Kidney capillary endothelial cell (primary cell): ENCODE measurements at places on chromosomes 5 and 9.

- DNase-seq, result no peak
Measured at GRCh38 chr9:70061776-70062175, 18.1 kb downstream of the MAMDC2 start.

DNA sequence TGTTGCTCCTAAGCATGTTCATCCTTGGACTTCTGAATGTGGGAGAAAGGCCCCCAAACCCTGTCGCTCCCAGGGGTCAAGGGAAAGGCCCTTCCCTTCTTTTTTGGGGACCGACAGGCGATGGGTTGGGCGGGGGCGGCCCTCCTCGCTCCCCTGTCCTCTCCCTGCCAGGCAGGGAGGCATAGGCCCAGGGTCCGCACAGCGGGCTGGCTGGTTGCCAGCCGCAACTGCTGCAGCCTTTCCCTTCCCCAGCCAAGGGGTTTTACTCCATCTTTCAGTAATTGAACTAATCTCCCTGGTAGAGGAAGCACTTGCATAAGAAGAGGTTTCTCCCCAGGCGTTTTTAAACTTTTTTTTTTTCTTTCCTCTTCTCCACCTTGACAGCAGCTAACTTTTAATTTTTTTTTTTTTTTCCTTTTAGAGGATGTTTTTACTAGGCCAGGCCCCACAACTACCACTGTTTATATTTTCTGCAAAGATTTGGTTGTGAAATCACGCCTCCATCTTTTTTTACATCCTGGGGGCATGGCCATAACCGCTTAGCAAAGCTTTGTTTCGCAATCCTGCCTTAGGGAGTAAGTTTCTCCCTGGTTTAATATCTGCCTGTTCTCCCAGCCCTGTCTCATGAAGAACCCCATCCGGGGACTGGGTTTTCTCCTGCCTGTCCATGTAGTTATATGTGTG, 216.9 kb upstream of the ZNF608 start:
- DNase-seq, result no peak

DNA sequence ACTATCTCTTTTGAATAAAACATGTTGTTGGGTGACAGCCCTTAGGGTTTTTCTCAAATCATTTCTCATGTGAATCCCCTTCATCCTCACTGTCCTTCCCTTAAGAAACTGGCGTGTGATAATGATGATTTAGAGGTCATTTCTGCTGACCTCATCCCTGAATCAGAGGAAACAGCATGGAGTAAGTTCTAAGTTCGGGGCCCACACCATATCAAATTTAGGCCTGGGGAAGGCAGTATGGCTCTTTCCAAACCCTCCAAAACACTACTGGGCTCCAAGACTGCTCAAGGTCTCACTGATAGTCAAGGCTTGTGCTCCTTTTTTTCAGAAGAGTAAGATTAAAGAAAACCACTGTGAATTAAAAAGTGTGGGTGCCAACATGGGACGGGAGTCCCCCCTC, 872 bp upstream of the SMIM3 start:
- DNase-seq, result no peak

DNA sequence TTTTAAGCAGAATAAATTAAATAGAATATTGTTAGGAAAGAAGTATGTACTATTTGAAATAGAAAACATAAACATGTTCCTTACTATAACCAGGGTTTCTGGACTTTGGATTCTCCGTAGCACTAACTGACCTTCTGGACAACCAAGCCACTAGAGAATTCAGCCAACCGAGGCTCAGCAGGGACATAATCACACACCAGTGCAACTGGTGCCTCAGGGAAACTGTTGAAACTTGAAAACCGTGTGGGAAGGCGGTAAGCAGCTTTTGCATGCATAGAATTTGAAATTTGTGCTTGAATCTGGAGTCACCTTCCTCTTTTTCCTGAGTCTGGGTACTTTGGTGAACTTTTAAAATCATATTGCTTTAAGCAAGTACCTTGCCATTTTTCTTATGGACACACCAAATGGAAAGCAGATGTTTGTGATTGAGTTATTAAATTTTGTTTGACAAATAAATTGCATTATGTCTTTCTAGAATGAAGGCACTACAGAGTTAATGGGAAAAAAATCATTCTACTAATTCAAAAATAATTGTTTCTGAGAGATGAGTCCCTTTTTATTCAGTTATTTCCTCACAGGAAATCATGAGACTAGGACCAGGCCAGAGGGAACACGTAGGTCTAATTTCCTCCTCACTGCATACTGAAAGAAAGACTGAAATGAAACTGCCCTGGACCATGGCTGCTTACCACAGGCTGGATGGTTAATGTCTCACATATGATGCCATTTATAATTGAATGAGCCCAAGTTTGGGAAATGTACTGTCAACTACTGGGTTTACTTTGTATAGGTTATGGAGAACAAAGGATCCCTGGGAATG, 20.6 kb upstream of the SCAMP1 start:
- DNase-seq, result no peak

DNA sequence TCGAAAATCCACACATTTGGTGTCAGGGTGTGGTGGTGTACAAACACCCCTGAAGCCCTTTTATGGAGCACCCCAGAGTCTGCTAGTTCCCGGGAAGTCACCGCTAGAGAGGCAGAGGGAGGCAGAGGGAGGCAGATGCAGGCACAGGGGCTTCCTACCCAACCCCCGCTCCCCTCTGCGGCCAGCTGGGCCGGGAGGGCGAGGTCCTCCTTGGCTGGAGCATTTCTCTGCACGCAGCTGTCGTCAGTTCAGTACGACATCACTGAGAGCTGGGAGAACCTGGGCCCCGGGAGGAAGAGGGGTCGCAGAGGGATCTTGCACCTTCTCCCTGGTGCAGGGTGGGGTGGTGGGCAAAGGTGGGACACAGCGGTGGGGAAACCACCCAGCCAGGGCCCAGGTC, 15.8 kb upstream of the UBAC1 start:
- DNase-seq, result no peak
